ENCODE measurements at places on chromosomes 12 and 14.

- no peak for DNase-seq
Observed at GRCh38 chr14:64844969-64845536, 34.7 kb downstream of the SPTB start.

- DNase-seq = no peak
Observed at GRCh38 chr12:19421503-19422282, 17.6 kb upstream of the AEBP2 start.

DNA sequence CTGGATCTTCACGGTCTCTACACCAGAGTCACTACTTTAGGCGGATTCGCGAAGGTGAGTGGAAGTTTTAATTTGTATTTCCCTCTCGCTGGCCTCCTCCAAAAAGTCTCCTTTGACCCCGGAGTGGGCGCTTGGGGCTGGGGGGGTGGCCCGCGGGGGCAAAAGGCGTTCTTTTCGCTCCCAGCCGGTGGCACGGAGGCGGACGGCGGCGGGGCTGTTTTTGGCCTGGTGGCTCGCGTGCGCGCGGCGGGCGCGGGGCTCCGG, 510 bp downstream of the ARID2 start:
- DNase-seq = no peak

GRCh38 chr12:107288414-107289127, 195.2 kb upstream of the CRY1 start:
- no peak for DNase-seq

GRCh38 chr12:43482311-43483085, 69.5 kb downstream of the ADAMTS20 start:
- DNase-seq = no peak

GRCh38 chr14:57122129-57122528, 146.6 kb downstream of the EXOC5 start:
- no peak for DNase-seq

DNA sequence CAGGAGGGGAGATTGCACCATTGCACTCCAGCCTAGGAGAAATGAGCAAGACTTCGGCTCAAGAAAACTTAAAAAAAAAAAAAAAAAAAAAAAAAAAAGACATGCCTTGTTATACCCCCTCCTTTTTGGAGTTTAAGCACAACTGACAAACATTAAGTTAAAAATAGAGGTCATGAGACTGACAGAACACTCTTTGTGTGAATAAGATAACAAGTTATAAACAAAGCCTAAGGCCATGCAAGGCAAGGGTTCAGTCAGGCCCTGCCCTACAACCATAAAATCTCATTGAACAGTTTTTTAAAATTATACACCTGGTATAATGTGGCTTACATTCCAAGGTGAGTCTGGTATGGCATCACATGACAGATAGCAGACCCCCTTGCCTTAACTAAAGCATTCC, 39.3 kb downstream of the TSPAN19 start:
- no peak for DNase-seq
